ENCODE measurements at places on chromosomes 5 and 9.

DNA sequence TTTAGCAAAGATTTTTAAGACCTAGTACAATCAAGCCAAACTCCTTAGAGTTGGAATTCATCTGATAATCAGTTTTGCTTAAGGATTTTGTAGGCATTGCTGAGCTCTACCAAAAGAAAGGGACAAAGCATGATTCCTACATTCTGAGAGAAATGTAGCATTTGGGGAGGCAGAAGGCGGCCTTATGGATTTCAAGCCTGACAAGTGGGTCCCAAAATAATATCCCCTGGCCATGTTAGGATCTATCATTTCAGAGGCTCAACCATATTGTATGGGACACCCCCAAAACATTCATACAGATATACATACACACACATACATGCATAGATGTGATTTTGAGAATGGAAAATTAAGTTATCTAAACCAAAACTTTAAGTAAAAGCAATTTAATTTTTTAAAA lies 257.8 kb upstream of the VLDLR start:
- DNase-seq = no peak

DNA sequence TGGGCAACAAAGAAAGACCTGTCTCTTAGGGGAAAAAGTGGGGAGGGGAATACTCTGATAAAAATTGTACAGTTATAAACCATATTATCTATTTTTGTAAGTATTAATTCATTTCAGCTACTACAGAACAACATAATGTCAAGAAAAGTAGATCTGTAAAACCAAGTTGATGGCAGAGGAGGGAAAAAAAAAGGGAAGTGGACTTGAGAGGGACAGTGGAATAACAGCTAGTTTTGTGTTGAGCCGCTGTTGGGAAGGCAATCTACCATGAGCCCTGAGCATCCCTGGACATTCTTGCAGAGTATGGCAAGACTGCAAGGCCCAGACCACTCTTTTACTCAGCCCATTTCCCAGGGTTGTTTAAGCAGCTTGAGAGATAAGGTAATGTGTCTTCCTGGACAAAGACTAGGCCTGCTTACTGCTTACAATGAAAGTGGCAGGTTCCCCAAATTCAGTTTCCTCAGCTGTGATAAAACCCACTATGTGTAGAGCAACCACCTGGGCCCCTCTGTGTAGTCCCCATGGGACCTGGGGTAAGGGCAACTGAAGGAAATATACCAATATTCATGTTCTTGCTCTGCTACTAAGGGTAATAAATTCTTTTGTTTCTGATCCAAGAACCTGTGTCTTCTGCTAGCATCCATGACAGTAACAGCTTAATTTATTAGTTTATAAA lies 25.0 kb downstream of the CEP120 start:
- DNase-seq = no peak

DNA sequence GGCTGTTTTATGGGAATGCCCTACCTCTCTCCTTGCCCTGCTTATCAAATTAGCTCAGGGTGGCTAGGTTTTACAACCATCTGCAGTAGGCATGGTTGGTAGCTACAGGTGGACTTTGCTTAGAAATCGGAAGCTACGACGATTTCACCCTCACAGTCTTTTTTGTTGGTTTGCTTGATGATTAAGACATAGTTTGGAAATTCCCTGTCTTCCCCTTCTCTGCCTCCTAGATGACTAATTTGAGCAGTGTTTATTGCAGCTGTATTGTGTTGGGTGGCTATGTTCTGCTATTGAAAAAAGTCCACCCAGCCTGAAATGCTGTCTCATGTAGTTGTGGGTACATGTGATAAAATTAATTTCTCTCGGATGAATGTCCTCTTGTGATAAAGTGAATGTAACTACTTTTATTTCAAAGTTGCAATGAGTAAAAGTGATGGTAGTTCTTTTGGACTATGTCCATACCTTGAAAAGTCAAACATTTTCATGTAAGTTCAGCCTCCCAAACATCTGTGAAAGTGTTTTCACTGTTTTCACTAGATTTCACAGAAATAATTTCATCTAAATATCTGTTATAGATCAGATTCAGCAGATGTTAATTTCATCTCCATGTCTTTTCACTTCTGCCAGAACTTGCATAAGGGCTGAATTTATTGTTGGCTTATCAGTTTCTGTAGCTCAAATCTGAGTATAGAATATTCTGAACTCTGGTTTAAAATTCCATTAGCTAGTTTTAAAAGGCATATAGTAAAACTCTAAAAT lies 37.3 kb upstream of the FYB1 start:
- DNase-seq = no peak

DNA sequence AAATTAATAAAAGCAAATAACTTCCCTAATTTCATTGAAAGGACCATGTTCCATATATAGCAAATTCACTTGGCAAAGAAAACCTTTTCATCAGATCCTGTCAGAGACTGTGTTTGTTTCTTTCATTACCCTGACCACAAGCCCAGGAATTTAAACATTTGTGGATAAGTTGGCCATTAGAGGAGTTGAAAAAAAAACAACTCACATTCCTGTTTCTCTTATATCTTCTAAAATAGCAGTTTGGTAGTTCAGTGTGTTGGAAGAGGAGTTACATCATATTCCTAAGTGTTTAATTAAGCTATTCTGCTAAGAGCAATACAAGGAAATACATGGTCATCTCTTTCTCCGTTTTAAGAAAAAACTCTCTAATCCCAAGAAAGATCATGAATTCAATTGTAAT lies 505.6 kb downstream of the TLE1 start:
- no peak for DNase-seq

GRCh38 chr9:121584421-121584820 lies 67.0 kb upstream of the DAB2IP start:
- DNase-seq = no peak

- no peak for DNase-seq
Measured at GRCh38 chr9:6417186-6417585, 4.2 kb downstream of the UHRF2 start.

DNA sequence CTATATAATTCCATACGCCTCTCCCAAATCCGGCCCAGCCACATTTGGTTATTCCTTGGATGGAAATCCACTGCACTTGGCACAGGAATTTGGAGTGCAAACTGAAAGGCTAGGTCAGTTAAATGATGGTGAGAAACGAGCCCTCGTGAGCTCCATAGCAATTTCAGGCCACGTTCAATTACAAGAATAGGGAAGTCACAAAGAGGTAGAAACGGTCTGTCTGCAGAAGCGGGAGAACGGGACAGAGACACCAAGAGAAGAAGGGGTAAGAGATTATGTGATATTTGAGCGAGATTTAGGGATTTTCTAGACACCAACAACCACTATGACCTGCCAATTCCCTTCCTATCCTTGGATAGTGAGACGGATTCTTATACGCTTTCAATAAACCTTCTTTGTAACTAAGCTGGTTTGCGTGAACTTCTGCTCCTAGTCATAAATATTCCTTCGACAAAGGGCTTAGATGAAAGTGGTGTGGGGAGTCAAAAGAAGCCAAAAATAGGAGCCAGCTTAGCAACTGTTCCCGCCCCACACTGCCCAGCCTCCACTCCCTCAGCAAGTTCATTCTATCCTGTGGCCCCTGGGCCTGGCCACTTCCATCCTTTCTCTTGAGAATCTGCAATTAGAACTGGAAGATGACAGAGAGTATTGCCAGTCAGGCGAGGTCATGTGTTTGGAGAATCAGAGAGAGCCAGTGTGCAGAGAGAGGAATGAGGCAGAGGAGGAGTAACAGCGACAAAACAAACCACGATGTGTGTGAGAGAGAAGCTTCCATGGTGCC lies 118.4 kb downstream of the ZNF608 start:
- DNase-seq = no peak

DNA sequence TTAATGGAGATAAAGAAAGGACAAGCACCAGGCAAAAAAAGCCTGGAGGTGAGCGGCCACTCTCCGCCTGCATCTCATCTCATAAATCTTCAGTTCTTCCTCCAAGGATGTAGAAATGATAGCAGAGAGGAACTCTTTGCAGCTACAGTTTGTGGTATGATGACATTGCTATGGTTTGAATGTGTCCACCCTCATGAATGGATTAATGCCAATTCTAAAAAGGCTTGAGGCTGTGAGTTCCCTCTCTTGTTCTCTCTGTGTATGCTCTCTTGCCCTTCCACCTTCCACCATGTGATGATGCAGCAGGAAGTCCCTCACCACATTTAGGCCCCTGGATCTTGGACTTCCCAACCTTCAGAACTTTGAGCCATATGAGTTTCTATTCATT lies 126.4 kb downstream of the SPOCK1 start:
- DNase-seq = no peak

DNA sequence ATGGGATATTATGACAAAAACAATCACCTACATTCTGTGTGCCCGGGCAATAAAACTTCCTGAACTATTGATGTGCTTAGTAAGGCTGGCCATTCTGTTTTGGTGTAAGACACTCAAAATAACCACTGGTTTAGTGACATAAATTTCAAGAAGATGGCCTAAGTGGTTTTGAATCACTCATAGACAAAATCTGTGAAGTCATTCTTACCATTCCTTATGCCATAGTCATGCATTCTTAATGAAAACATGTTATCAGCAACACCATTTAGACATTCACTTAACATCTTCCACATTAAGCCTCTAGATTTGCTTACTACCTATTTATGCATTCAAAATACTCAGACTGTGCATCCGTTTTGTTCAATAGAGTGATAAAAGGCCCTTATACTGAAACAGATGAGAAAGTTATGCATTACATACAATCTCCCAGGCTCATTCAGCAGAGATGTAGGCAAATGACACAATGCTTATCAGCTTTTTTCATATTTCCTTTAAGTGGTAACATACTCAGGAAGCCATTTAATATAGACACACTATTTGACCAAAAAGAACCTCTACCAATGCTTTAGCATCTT lies 848.8 kb upstream of the DMAC1 start:
- DNase-seq = no peak

- DNase-seq = no peak
Measured at GRCh38 chr5:174690271-174690670, 34.1 kb upstream of the MSX2 start.

- DNase-seq = no peak
Measured at GRCh38 chr5:75667586-75667985, 49.7 kb downstream of the POC5 start.

- DNase-seq = no peak
Measured at GRCh38 chr5:140024928-140025327, 18.2 kb downstream of the NRG2 start.

GRCh38 chr5:130526708-130527107 lies 622.4 kb downstream of the CHSY3 start:
- DNase-seq = no peak

All from C1 segment of cervical spinal cord (tissue), 14 donors.